ENCODE measurements at places on chromosomes 11 and 22.

DNA sequence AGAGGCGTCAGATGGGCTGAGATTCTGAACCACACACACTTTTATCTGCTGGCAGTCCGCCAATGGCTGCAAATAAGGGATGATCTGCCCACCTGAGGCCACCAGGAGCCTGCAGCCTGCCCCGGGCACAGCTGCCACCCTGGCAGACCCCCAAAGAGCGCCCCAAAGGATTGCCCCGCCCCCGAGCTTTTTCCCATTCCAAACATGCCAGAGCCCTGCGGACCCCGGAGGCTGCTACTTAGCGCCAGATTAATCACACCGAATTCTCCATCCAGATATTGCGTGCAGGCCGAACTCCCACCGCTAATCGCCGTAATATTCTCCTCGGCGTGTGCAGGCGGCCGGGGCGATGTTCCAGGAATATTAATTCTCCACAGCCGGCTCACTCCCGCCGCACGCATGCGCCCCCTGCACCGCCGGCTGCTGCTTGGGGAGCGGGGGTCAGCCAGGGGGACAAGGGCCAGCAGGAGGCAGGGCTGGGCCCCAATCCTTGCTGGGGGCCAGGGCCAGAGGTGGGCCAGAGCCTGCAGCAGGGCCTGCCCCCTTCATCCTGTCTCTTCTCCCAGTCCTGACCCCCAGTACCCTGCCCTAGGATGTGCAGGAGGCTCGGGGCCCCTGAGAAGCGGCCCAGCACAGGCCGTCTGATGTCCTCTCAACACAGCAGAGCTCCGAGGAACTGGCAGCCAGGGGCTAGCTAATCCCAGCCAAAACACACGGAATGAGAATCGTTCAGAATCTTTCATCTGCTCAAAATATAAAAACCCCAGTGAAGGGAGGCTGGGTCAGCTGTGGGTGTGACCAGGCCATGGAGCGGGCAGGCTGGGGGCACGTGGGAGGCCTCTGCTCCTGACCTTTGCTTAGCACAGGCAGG lies 19.5 kb upstream of the TCF20 start:
- no peak for DNase-seq

DNA sequence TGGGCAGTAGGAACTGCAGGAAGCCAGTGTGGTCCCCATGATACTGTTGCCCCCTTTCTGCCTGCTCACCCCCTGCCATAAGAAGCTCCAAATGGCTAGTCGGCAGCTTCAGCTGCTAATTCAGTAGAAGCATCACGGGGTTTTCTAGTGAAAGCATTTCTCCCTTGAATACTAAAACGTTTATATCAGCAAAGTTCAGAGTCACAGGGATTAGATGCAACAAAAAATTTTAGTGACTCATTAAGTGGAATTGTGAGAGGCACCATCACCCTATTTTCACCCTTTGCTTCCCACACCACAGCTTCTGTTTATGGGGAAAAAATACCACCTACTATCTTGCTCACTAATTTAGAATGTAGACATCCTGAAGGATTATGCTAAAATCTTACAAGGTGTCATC lies 25.2 kb downstream of the RAB39A start:
- no peak for DNase-seq

GRCh38 chr11:43937434-43938411 lies 4.7 kb upstream of the C11orf96 start:
- DNase-seq: peak; percentile 74

DNA sequence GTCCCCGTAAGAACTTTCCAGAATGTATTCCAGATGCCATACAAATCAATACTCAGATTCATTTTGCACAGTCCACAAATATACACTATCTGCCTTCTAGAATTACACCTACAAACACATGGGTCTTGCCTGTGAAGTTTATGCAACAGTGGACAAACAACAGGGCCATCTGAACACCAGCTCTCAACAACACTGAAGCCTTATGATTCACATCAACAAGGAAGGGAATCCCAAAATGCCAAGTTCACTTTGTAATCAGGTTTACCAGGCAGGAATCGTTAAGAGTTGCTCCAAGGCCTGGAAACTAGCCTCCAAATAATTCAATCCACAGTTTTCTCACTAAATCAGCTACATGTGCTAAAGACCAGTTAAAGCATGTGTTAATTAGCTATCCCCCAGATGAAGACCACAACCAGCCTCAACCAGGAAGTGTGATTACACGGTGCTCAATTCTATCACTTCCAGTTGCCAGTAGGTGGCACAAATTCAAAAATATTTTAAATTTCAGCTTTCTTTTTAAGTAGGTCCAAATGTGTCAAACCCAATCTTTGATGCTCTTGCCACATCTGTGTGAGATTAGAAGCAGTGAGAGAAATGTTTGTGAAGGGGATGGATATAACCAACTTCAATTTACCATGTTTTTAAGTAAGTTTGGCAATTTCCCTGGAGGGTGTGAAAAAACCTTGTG lies 139.1 kb upstream of the BDNF start:
- peak; percentile 46 for DNase-seq
